Femur (tissue), 1 donor: ENCODE measurements at places on chromosomes 2 and 18.

DNA sequence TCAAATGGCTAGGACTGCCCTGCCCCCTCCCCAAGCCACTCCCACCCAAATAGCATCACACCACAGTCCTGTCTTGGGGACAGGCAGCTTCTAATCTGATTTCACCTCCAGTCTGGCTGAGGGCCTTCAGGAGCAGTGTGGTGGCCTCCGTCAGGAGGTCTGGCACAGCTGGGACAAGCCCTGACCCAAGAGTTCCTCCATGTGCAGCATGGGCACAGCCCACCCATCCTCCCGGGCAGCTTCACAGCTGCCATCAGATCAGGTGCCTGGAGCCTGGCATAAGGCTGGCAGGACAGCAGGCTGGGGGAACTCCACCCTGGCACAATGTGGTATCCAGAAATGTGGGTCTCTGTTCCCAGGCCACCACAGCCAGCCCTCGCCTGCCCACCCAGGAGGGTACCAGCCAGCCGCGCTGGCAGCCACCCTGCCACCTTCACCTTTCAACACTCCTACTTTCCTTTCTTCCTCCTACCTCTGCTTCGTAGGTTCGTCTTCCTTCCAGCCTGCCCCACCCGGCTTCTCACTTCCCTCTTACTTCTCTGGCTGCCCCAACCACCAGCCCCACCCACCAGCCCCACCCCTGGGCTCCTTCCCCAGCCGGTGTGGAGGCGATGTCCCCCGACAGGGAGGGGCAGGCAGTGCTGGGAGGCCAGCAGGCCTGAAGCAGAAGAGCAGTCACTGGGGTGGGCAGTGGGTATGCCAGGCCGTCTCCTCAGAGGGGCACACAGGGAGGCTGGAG, at the start of gene CAPG:
Gene CAPG (minus strand): TSS at position 522 of the 739 bp plus-strand sequence. CDS start 8,221 bp downstream, outside the sequence.
- peak; percentile 76 for DNase-seq

DNA sequence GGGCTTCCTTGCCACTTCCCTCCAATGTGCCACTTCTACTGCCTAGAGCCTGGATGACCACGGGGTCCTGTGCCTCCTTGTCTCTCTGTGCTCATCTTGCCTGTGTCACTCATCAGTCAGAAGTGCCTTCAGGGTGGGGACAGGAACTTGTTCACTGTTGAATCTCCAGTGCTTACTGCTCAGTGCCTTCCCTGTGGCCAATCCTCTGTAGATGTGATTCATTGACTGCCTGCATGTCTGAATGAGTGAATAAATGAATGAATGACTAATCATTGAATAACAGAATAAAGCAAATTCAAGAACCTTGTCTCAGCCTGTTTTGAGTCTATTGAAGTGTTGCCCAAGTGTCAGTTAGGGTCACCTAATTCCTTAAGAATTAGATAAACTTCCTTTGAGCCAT, 42.3 kb upstream of the FAM136A start:
- DNase-seq = no peak

DNA sequence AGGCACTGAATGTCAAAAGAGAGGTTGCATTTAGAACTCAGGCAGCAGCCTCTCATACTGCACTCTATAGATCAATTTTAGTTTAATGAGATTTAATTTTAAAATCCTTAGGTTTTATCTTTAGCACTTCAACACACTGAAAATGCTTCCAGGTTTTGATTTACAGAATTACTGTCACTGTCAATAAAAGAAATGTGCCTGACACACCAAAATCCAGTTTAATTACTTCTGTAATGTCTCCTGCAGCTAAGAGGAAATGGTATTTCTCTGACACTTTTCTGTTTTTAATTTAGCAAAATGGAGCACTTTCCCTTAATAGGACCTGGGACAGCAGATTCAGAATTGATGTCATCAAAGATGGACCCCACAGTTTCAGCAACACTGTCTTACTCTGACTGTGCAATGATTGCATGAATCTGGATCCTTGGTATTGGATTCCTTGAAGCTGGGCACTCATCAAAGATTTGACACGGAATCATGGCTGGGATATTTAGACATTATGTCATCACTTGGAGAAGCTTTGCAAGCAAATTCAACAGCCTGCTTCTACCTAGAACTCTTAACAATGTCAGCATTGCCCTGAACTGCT, 576.5 kb downstream of the NRXN1 start:
- DNase-seq = peak; percentile 24

GRCh38 chr2:217101972-217102371, 242.1 kb upstream of the TNP1 start:
- no peak for DNase-seq

DNA sequence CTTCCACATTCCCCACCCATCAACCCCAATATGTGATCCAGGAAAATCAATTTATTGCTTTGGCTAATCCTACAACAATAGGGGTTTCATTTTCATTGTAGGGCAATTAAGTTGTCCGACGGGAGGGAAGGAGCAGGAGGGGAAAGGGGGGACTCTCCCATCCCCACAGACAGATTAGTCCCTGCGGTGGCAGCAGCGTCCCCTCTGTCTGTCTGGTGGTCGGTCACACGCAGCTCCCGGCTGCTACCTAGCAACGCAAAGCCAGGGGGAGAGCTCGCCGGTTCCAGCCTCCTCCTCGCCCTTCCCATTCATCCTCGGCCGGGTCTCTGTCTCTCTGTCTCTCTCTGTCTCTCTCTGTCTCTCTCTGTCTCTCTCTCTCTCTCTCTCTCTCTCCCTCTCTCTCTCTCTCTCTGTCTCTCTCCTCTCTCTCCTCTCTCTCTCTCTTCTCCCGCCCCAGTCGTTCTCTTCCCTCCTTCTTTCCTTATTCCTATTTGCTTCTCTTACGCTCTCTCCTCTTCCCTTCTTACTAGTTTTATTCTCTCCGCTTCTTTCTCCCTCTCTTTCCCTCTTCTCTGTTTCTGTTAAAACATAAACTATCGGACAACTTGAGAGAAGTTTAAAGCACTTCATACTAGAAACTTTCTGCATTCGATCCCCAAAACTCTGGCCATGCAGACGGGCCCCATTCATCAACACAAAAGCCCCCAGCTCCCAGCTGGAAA, 1.2 kb downstream of the LRP2 start:
- no peak for DNase-seq

- DNase-seq = no peak
Observed at GRCh38 chr2:54133056-54133455, 17.6 kb downstream of the ACYP2 start.

DNA sequence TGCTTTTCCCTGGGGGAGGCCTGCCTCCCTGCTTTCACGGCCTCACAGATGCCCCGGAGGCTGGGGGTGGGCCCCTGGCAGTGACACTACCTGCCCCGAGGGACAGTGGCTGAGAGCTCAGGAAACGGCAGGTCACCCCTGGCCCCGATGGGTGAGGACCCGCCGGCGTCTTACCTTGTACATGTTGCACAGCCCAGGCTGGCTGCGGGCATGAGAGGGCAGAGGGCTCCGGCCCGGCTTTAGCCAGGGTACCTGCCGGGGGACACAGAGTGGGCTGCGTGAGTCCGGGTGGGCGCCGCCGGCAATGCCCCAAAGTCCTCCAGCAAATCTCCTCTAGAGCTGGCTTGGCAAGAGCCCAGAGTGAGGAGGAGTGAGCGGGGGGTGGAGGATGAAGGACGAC, 122.9 kb downstream of the MBP start:
- DNase-seq = no peak

DNA sequence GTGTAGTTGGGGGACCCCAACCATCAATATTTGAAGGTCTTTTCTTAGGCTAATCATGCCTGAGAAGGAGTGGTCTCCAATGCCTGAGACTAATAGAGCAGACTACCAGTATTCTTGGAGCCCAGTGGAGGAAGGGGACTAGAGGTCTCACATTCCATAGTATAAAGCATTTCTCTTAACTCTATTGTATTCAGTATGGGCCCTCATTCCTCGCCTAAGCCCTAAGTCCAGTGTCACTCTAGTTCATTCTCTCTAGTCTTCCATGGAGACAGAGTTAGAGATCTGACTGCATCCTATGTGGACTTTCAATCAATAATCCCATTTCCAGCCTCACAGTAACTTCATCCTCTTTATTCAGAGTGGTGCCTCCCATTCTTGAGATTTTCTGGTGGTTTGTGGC, 29.7 kb upstream of the MAP4K4 start:
- no peak for DNase-seq

GRCh38 chr2:183605440-183605839, 481.2 kb downstream of the NUP35 start:
- no peak for DNase-seq

- DNase-seq = no peak
Observed at GRCh38 chr2:23213196-23213595, 171.8 kb upstream of the KLHL29 start.

DNA sequence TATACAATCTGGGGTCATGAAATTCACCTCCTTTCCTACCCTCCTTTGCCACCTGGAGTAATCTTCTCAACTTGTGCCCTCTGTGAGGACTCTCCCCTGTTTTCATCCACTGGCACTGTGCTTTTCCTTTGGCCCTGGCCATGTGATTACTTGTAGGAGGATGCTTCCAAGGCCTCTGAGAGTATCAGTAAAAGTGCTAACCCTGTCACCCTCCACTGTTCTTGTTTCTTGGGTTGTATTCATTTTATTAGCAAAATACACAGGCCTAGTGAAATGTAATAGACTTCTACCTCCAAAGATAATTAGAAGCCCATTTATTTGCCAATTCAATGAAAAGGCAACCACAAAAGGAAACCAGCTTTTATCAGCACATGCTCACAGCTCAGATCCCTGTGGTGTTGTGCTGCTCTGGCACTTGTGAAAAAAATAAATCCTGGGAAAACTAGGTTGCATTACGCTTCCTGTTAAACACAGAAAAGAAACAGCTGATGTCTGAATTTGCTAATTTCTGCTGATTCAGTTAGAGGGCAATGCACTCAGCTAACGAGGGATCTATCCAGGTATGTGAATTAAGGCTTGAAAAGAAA, 357.5 kb upstream of the ETAA1 start:
- DNase-seq = no peak

DNA sequence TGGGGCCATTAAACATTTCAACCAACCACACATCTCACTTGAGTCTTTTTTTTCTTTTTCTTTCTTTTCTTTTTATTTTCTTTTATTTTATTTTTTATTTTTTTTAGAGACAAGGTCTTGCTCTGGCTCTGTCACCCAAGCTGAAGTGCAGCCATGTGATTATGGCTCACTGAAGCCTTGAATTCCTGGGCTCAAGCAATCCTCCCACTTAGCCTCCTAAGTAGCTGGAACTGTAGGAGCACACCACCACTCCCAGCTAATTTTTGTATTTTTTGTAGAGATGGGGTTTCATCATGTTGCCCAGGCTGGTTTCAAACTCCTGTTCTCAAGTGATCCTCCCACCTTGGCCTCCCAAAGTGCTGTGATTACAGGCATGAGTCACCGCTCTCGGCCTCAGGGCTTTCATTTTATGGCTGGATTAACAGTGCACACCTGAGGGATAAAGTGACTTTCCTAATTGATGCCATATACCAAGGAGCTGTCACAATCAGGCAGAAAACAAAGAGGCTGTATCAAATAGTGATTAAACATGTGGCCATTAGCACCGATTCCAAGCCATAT, 21.5 kb downstream of the KIAA2012 start:
- DNase-seq = no peak

GRCh38 chr2:151670846-151671597, 63.3 kb downstream of the NEB start:
- no peak for DNase-seq

GRCh38 chr2:108324531-108325255, 36.0 kb downstream of the SULT1C2 start:
- DNase-seq = no peak

- DNase-seq = no peak
Observed at GRCh38 chr2:45952591-45952990, 301.1 kb downstream of the PRKCE start.

DNA sequence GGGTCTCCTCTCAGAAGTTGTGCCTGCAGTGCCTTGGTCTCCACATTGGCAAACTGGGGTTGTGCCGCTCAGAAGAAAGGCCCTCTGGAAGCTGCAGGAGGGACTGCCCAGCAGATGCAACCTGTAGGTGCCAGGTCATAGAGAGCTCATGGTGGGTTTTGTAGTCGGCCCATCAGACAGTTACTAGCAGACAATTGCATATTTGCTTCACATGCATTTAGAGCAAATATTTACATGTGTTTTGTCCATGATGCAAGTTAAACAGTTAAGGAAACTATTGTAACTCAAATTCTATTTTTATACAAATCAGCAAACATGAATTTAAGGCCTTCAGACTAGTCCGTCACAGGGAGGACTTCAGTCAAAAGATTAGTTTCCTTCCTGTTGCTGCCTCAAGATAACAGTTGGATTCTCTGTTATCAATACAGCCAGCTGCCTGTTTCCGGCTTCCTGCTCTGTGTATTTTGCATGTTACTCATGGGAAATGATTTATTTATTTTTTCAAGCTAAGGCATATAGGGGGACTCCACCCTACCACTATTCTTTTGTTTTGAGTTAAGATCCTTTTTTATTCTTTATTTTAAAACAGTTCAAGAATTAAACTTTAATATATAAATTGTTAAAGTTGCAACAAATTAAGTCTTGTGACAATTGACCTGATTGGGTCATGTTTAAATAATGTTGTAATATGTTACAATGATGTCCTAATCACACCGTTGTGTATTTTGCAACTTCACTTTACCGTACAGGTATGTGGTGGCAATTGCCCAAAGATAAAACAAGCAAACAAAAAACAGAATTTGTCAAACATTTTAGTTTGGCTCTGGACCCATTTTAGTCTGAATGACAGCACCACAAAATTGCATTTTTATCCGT, 133.5 kb downstream of the SPTBN1 start:
- DNase-seq = no peak

GRCh38 chr2:30656079-30656478, 151.2 kb downstream of the CAPN13 start:
- no peak for DNase-seq

DNA sequence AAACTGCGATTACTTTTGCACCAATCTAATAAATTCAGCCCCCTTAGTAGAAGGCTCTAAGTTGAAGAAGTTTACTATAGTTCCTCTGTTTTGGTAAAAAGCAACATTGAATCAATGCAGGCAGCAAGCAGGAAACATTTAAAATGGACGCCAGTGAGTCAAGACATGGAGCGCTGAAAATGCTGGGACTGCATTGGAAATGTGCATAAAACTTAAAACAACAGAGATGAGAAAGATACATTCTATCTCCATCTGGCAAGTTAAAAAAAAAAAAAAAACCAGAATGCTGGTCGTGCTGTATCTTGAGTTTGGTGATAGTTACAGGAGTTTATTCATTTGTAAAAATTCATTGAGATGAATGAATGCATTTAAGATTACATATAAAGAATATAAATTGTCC, 117.0 kb upstream of the TWIST2 start:
- no peak for DNase-seq
